Adipocyte (in vitro differentiated cells): ENCODE measurements at places on chromosomes 6 and 20.
A peak's percentile ranks its signal among the peaks of the same experiment; 100 is the strongest.

DNA sequence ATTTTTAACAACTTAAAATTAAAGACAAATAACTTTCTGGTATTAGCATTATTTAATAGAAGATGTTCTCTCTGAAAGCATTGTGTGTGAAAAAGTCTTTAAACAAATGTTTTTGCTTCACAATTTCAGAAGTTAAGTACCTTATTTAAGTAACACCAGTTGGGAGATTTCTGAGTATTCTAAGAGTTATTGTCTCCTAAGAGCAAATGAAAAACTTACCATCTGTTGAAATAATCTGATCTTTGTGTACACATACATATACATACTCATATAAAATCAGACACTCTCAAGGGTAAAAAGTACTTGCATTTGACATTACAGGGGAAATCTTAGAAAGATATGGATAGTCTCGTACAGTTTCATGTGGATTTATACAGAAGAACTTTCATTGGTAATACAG is 2.4 kb downstream of the BTBD3 start:
- no peak for DNase-seq

DNA sequence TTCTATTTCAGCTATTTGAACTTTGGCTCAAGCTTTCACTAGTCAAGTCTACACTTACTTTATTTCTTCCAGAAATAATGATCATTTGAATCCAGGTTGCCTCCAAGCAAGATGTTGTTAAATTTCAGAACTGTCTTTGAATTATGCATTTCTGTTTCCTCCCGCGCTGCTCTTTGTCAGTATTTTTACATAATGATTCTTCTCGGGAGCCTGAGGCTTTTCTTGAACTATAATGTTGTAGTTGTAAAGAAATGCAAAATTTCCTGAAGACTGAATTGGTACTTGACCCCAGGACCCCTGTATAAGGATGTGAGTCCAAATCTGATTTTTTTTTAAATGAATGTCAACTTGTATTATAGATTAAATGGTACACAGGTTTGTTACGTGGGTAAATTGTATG is 80.4 kb downstream of the ARMC2 start:
- DNase-seq = no peak

DNA sequence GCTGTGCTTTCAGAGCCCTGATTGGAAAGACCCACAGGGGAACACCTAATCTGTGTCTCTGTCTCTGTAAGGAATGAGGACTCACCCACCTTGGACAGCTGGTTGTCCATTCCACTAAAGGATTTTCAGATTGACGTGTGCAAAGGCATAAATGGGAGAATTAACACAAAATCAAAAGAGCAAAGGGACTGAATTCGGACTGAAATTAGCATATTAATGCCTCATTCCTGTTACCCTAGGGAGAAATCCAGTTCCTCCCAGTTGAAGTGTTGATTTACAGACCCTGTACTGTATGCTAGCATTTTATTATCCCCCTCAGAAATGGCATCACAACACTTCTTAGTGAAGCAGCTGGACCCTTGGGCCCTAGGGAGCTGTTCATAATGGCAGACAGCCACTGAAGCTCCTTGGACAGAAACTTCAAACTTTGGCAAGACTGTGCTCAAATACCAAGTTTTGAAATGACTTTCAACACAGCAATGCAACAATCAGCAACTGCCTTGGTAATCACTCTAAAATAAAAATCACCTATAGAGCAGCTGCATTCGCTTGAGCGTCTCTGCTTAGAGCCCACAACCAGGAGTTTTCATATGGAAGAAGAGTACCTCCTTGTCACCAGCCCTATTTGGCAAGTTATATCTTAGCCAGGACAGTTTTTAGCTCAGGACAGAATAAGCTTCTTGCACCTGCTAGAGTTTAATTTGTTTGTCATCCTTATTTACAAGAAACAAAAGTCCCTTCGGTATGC is 118.1 kb downstream of the TRDN start:
- no peak for DNase-seq

- no peak for DNase-seq
Measured at GRCh38 chr6:167965592-167966539, 31.6 kb upstream of the KIF25 start.

DNA sequence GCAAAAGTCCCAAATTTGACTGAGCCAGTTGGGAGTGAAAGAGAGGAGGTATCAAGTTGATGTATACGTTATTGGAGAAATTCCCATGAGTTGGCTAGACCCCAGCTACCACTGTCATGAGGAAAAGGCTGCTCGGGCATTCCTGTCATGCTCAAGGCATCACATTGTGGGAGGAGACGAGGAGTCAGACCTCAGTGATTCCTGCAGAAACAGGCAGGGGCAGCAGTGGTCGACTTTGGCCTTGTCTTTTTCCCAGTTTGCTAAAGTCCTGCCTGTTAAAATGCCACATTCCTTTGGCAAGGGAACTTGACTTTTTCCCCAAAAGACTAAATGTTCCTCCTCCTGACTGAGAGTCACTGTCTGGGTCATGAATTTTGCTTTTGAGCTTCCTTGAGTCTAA is 295.5 kb upstream of the HS3ST5 start:
- DNase-seq = peak; percentile 11

DNA sequence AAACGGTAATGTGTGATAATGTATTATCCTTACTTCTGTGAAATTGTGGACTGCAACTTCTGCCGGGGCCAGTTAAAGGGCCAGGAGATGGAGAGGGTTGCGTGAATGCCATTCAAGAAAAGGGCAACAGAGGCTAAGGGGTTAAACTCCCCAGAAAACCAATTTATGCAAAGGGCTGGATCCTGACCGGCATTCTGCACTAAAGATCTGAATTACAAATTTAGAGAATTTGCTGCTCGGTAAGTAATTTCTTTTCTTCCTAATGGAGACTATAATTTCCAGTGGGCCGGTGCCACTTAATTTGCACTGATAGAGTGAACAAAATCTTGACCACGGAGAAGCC is 130.1 kb downstream of the BCAS1 start:
- DNase-seq = no peak

- no peak for DNase-seq
Measured at GRCh38 chr20:37711001-37711400, 17.2 kb downstream of the CTNNBL1 start.

GRCh38 chr20:46056970-46057855 is 28.2 kb downstream of the SLC12A5 start:
- peak; percentile 71 for DNase-seq

DNA sequence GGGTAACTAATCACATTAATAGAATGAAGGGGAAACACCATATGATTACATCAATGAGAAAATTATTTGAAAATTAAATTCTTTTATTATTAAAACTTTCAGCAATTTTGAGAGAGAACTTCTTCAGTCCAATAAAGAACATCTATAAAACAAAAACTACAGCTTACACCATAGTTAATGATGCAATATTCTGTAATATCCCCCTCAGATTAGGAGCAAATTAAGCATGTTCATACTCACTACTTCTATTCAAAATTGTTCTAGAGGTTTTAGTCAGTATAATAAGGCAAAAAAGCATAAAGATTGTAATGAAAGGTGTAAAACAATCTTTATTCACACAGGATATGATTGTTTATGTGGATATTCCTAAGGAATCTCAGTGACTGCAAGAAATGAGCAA is 465.4 kb downstream of the CD109 start:
- peak; percentile 10 for DNase-seq

- DNase-seq = no peak
Measured at GRCh38 chr6:7692453-7692784, 33.5 kb upstream of the BMP6 start.

DNA sequence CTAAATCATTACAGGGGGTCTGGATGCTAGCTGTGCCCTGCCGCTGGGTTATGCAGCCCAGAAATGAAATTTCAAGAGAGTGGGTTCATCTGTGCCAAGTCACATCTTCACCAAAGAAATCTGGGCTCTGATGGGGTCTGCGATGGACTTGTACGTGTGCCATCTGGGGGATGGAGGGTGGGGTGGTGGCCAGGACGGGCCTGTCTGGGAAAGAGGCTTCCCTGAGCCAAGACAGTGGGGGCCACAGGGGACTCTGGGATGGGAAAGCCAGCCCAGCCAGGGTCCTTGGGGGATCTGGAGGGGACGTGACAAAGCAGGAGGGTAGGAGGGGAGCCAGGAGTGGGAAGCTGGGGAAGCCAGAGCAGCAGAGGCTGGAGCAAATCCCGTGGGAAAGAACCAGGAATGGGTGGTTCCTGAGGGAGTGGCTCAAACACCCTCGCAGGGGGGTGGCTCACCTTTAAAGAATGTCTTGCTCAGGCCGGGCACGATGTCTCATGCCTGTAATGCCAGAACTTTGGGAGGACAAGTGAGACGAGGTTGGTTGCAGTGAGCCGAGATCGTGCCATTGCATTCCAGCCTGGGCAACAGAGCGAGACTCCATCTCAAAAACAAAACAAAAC is 36.3 kb upstream of the SULF2 start:
- no peak for DNase-seq

- DNase-seq = no peak
Measured at GRCh38 chr6:79964607-79965081, 17.3 kb upstream of the ELOVL4 start.

DNA sequence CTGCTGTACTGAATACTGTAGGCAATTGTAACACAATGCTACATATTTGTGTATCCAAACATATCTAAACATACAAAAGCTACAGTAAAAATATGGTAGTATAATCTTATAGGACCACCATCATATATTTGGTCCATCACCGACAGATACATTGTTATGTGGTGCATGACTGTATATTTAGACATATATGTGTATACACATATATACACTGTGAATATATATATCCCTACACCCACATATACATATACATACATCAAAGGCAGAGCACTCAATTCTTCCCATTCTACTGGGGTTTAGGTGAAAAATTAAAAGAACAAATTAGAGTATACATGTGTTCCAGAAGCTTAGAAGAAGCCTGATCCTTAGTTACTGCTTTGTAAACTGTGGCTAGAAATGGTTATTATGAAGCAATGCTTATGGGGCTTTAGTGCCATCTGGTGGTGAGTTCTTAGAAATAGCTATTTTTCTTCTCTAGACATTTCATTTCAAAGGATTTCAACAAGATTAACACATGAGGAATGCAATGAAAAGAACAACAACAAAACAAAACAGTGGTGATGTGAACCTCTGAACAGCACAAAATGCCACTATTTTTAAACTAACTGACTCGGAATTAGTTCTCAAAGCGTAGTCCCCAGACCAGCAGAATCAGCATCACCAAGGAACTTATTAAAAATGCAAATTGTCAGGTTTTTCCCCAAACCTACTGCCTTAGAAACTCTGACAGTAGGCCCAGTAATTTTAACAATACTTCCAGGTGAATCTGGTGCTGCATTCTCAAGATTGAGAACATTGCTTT is 38.0 kb downstream of the PKHD1 start:
- peak; percentile 75 for DNase-seq

GRCh38 chr6:28767691-28768090 is 156.1 kb downstream of the TRIM27 start:
- DNase-seq = no peak

DNA sequence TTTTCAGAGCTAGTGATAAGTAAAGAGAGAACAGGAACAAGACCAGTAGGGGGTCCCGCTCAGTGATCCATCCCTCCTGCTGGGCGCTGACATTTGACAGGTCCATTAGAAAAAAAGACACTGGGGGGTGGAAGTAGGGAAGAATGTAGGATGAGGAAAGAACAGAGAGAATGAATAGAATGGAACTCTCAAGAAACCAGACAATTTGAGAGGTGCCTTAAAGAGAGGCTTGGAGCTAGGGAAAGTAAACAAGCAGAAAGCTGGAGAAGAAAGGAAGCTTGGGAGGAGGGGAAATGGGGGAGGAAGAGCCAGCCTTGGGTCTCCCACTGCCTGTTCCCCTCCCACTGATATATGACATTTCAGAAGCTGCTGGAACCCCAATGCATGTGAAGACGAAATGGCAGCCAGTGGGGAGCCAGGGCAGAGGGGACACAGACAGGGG is 8.4 kb downstream of the GABBR1 start:
- DNase-seq = no peak

GRCh38 chr6:77740380-77740779 is 87.5 kb downstream of the MEI4 start:
- DNase-seq = peak; percentile 69

- DNase-seq = no peak
Measured at GRCh38 chr6:27759930-27760329, 152.3 kb downstream of the OR2B2 start.
